ENCODE measurements at places on chromosomes 5 and 9.

- DNase-seq = no peak
Observed at GRCh38 chr9:116345393-116345792, 191.8 kb downstream of the PAPPA start.

- no peak for DNase-seq
Observed at GRCh38 chr5:151081431-151082281, 822 bp upstream of the TNIP1 start.

DNA sequence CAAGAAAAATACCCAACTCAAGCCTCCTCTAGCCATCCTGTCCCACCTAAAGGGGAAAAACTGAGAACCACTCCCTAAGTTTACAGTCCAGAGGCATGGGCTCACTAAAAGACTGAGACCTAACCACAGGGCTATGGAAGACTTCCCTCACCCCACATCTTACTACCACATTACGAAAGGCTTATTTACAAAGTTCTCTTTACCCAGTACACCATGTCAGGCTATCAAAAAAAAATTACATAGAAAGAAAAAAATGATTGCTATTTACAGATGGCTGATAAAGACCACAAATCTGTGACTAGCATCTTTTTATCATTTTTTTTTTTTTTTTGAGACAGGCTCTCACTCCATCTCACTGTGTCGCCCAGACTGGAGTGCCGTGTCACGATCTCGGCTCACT lies 69.7 kb upstream of the TNPO1 start:
- no peak for DNase-seq

DNA sequence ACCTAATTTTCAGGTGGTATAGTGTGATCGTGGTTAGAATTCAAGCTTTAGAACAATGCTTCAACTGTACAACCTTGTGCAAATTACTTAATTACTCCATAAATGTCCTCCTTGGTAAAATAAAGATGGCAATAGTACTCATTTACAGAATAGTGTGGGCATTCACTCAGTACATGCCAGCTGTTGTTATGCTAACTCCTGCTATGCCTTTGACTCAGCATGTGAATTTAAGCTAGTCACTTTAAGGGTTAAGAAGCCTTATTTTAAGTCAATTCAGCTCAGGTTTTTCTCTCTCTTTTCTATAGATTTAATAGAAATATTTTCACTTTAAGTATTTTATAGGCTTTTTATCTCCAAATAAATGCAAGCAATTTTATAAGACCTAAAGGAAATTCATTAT lies 335.6 kb upstream of the ITGA1 start:
- DNase-seq = no peak

- peak; percentile 77 for DNase-seq
Observed at GRCh38 chr9:27365707-27366376, 68.9 kb upstream of the EQTN start.

DNA sequence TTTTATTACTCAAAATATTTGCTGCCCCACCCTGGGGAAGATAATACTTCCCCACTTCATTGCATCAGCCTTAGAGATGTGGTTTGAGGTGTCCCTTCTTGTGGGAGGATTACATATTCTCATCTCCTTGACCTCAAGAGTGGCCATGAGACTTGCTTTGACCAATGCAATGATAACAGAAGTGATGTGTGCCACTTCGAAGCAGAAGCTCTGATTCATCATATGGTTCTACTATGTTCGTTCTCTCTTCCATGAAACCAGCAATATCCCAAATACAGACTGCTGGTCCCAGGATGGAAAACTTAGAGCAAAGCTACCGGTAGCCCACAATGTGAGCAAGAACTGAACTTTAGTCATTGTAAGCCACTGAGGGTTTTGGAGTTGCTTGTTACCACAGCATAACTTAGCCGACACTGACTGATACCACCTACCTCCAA lies 92.0 kb downstream of the THBS4 start:
- DNase-seq = no peak
